ENCODE measurements at places on chromosomes 7 and 10.

DNA sequence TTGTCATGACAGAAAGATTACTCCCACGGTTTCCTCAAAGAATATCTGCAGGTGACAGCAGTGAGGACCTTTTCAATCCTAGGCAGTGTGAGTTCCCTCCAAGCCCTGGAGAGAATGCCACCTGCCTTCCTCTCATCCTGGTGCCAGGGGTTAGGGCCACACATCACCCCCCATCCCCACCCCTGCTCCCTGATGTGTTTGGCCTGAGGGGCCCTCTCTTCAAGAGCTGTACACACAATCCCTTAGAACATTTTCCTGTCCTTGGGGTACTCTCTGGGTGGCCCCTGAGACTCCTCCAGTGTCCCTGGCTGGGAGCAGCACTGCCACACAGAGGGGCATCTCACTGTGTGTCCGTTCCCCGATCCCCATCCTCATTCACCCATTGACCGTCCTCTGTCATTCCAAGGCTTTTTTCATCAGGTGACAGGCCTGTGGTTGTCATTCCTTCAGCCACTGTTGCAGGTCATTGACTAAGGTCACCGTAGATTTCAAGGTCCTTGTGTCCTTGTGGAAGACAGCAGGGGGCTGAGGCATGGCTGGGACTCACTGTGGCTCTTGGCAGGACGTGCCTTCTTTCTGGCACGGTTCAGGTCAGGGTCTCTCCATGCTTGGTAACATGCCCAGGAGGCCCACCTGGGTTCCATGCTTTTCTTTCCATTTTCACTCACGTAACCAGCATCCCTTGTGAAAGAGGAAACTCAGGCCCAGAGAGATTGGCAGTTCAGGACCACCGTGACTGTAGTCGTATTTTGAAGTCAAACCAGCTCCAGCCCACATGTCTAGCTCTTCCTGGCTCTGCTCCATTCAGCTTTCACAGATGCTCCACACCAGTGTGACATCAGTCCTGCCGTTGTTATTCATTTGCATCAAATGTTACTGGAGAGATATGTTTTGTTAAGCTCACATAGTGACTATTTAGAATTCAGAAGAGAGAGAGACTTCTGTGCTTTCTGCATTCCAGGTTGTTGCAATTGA lies 26.8 kb upstream of the BTBD16 start:
- no peak for DNase-seq

DNA sequence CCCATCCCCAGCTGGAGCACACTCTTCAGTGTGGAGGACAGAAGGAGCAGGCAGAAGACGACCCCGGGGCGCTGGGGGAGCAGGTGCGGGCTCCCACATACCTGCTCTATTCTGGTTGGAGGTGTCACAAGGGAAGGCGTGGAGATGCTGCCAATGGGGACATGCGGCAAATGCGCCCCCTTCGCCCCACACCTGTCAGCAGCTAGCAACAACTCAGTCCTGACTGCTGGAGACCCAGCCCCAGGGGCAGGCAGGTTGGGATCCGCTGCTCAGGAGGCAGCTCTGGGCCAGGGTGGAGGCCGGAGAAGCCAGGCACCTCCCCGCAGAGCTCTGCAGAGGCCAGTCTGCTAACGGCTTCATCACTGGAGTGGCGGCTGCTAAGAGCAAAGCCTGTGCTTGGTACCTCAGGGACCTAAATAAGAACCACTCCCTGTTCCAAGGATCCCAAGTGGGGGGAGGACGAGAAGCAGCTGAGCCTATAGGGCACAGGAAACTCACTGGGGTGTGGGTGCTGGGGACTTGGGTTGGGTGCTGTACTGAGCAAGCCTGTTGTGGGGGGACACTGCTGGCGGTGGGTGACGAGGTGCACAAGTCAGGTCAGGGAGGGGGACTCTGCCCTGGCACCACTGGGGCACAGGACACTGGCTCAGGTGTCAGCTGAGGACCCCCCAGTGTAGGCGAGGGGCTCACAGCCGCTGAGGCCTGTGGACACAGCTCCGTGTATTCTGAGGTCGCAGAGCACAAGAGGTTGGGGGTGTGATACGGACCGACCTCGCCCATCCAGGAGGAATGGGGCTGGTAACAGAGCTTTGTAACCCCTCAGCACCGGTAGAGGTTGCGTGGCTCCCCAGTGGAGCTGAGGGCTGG lies 19.2 kb upstream of the GPR146 start:
- DNase-seq: no peak

DNA sequence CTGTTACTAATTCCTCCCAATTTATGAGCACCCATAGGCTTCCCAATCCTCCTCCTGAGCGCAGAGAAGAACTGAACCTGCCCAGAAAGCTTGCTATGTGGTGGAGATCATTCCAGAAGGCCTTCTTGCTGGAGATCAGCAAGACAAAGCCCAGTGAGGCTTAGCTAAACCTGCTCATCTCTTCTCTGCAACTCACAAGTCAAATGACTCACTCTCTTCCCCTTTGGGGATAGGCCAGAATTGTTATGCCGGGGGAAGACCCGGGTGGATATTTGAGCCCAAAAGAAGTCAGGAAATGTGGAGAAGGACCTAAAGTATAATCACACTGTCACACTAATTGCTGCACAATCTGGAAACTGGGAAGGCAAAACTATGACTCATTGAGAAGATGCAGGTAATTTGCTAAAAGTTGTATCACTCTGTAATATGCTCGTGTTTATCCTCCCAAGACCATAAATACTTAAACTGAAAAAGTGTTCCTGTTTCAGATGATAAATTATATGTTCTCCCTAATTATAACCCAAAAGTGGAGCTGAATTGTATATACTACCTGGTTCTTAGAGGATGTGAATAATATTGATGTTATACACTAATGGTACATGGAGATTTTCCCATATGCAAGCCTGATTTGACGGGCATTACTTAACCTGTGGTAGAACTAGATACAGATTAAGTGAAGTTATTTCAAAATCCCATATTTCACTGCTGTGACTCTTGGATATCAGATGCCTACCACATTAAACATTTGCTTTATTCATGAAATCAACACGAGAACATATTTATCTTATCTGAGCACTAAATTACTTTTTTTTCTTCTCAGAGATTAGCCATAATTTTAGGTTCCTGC lies 6.4 kb downstream of the NEBL start:
- DNase-seq: no peak

DNA sequence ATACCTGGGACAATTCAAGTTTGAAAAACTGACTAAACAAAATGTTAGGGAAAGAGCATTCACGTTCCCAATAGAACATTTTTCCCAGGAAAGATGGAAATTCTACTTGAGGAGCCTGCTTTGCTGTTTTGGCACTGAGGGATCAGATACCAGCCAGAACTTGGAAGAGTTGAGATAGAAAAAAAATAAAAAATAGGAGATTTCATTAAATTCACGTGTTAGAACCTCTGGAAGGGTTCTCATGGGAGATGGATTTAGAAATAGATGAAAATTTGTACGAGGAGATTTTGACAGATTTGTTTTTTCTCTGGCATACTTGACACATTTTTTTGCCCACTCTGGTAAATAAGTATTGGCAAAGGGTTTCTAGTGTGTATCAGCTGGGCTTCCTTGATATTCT lies 63.7 kb downstream of the CELF2 start:
- no peak for DNase-seq

DNA sequence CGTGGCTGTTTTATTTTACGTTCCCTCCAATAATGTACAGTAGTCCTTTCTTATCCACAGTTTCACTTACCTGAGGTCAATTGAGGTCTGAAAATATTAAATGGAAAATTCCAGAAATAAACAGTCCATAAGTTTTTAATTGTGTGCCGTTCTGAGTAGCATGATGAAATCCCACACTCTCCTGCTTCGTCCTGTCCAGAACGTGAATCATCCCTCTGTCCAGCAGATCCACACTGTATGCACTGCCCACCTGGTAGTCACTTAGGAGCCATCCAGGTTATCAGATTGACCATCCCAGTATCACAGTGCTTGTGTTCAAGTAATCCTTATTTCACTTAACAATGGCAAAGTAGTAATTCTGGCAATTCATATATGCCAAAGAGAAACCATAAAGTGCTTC lies 46.3 kb downstream of the STARD3NL start:
- no peak for DNase-seq

- peak; percentile 26 for DNase-seq
These were observed 93.4 kb downstream of the ZNF365 start for GRCh38 chr10:62467527-62467926.

DNA sequence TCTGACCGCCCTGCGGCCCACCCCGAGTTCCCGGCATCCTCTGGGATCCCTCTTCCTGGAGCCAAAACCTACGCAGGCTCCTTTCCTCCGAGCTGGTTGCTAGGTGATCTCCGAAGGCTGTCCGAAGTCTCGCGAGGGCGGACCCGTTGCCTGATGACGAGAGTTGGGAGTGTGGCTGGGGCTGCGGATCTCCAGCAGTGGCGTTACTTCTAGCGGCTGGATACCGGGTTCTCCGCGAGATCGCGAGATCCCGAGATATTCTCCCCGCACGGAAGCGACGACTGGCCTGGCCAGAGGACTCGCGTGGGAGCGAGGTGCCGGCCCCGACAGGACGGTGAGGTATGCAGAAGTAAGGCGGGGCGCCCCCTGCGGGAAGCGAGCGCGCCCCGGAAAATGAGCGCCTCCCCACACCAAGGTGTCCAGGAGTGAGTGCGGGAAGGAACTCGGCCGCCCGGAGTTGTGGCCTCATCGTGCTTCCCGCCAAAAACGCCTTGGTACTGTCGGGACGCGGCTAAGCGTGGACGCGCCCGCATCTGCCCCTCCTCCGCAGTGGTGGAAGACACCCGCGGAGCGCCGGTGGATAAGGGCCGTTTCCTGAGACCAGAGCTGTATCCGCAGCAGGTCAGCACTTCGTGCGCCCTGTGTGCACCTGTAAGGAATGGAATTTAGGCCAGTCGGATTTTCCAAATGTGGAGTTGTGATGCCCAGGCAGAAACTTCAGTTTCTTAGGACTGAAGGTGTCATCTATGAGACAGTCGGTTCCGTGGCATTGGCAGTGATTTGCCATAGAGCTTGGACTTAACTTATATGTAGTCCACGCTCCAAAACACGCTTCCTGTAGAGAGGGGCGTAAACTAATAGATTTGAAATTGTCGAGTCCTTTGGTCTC lies at the start of gene AGBL3:
Gene AGBL3 (plus strand): TSS at position 146 of the 889 bp plus-strand sequence. CDS start 1,426 bp downstream, outside the sequence.
- DNase-seq: peak; percentile 77

- DNase-seq: no peak
These were observed 893.0 kb downstream of the SORCS3 start for GRCh38 chr10:105534086-105534485.

Data from non-pigmented ciliary epithelial cell (primary cell).